ENCODE measurements at places on chromosomes 7 and 10.

DNA sequence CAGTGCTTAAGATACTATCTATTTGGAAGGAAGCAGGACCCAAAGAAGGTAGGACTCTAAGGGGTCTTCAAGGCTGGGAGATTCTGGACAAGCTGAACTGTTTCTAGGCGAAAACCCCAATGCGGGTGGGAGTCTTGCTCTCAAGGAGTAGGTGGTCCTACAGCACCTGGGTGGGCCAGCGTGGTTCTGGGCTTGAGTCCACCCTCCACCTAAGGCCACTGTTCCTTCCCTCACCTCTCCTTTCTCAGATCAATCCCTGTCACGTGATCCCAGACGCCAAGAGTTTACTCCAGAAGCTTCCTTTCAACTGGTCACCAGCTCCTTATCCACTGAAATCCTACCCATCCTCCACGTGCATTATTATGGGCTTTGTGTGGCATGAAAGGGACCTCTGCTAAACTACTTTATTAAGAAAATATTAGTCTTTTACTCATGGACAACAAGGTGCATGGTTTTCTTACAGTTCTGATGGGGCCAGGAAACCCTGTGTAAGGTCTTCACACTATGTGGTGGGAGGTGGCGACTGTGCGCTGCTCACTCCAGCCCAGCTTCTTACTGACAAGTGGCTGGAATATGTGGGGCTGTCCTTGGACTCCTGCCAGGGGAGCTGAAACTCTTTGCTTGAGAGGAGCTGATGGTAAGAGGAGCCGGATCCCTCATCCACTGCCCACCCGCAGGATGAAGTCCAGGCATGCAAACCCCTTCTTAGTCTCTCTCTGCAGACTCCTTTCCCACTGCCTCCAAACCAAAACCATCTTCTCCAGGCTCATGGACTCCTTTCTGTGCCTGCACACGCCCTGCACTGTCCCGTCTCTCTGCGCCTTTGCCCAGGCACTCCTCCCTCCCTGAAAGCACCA lies 1.6 kb downstream of the ZNF746 start:
- DNase-seq = peak; percentile 48

DNA sequence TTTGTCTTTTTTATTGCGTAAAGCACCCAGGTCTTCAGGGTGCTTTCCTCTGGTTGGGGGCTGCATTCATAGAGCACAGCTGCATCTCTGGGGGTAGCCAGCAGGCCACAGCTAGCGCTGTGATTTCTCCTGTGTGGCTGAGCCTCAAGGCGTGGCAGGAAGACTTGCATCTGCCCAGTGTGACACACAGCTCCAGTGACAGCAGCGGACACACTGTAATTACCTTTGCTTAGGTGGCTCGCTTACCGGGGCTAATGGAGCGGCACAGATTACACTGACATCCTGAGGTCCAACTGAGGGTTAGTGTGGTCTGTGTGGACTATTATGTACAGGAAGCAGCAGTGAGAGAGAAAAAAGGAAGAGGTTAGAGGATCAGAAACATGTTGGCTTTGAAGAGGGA lies 27.1 kb downstream of the ABCB4 start:
- DNase-seq = no peak

DNA sequence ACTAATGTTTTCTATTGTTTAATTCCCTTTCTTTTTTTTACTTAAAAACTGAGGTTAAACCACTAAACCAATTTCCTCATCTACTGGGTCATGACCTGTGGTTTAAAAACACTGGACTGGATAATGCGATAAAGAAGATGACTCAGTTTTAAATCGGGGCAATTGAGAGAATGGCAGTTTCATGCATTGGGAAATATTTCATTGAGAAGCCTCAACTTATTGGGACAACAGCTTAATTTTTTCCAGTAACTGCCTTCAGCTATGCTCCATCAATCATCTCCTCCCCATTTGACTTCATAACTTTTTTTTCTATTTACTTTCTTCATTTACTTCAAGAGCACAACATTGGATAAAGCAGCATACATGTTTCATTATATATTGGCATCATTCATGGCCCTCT lies 61.8 kb upstream of the MET start:
- peak; percentile 26 for DNase-seq

DNA sequence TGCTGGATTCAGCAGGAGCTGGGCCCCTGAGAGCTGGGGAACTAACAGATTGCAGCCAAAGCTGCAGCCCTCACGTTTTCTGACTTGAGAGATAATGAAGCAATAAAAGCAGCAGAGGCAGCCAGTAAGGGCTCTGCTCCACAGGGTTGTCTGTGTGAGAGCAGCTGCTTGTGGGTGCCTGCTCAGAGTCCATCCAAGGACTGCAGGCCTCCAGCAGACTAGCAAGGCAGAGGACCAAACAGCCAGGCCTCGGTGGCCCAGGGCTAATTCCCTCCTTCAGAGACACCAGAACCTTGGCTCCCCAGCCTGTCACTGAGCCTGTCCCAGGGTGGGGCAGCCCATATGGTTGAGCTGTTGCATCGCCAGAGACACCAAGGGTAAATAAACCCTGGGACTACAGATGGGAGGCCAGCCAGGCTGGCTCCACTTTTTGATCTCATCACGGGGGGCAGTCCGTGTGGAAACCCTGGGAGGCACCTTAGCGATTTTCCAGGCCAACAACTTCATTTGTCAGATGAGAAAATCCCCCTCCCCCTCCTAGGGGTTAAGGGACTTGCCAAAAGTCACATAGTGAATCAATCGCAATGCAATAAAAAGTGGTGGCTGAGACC lies 229.2 kb downstream of the WDR11 start:
- DNase-seq = no peak

DNA sequence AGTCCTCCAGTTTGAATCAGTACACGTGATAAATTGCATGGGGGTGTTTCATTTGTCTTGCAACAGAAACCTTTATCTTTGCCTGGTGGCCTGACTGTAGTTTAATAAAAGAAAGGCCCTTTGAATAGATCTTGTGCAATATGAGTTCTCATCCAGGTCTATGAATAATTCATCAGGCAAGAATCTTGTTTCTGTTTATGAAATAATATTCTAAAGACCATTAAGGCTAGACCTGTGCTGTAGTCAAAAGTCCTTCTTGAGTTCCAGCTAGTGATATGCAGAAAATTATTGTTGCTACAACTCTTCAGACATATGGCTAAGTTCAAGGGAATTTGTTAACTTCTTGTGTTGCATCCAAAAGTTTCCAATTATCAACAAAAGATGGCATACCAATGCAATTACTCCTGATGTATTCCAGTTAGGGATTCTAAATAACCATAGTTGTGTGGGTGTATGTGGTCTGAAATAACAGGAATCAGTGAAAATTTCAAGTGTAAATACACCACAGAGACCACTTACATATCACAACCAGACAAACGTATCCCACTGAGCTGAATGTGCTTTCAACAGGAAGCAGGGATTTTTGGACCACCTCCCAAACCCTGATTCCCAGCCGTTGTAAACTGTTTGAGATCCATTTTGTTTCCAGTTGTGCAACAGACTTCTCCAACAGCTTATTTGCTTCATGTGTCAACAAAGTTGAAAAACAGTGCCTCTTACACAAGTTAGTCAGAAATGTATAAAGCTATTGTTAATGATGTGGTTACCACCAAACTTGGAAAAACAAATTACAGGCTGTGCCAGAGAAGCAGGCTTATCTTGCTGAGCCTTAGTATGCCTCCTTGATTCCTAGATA lies 54.7 kb upstream of the BICC1 start:
- DNase-seq = peak; percentile 68

- DNase-seq = peak; percentile 79
Measured at GRCh38 chr10:30098629-30099028, 39.2 kb upstream of the JCAD start.

DNA sequence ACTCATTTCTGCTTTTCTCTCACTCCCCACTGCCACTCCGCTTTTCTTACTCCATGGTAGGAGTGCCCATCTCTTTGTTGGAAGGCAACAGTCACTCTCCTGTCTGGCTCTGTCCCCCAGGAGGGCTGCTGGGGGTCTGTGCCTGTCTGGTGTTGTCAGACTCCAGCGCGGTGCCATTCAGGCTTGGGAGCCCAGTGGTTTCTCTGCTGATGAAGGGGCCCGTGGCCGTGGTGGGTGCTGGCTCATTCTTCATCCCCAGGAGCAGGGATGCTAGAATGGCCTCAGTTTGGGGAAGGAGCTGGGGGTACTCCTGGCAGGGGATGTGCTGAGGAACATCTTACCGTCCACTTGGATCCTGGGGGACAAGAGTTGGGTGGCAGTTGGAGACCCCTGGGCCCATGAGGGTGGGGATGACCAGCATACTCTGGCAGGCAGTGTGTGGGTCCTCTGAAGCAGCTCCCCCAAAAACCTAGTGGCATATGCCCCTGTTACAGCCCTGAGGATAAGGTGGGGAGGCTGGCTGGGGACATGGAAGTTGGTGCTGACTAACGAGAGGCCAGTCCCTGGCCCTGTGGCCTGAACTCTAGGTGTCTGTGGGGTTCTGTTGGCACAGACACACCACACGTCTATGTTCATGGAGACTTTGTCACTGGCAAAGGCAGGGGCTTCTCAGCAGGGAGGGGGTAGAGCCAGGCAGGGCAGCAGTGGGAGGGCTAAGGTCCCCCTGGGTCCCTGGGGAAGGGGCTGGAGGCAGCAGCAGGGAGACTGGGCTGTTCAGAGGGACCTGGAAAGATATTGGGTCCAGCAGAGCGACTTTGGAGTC lies 102.8 kb upstream of the RET start:
- DNase-seq = no peak

GRCh38 chr7:3037259-3037658 lies 6.4 kb downstream of the CARD11 start:
- DNase-seq = no peak

GRCh38 chr10:66671562-66671961 lies 254.3 kb upstream of the LRRTM3 start:
- DNase-seq = no peak

DNA sequence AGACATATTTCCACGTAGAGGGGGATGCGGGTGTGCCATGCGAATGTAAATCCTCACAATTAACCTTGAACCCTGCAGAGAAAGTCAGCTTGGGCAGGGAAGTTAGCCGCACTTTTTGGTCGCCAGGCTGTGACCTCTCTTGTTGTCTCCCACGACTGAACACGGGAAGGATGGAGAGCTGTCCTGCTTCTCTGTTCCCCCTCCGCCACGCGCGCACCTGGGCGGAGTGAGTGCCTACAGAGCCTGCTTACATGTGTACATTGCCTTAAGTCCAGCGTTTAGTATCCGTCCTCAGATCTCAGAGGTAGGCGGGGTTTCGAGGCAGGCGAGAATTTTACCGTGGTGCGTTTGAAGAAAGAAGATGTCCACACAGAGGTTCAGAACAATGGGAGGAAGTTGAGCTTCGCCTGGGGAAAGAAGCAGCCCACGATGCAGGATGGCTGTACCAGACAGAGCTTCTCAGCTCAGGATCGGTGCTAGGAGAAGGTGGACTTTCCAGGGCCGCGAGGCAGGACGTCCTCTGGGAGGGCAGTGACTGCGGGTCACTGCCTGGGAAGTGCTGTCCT lies 482 bp upstream of the ERCC6 start:
- DNase-seq = peak; percentile 50

GRCh38 chr7:75776295-75776971 lies 4.4 kb upstream of the CCL26 start:
- DNase-seq = peak; percentile 84

GRCh38 chr10:36779238-36779846 lies 346.1 kb upstream of the ANKRD30A start:
- DNase-seq = peak; percentile 86

- peak; percentile 32 for DNase-seq
Measured at GRCh38 chr10:78892338-78893176, 176.2 kb upstream of the ZMIZ1 start.

- no peak for DNase-seq
Measured at GRCh38 chr10:80161321-80162083, 29.0 kb downstream of the PLAC9 start.

DNA sequence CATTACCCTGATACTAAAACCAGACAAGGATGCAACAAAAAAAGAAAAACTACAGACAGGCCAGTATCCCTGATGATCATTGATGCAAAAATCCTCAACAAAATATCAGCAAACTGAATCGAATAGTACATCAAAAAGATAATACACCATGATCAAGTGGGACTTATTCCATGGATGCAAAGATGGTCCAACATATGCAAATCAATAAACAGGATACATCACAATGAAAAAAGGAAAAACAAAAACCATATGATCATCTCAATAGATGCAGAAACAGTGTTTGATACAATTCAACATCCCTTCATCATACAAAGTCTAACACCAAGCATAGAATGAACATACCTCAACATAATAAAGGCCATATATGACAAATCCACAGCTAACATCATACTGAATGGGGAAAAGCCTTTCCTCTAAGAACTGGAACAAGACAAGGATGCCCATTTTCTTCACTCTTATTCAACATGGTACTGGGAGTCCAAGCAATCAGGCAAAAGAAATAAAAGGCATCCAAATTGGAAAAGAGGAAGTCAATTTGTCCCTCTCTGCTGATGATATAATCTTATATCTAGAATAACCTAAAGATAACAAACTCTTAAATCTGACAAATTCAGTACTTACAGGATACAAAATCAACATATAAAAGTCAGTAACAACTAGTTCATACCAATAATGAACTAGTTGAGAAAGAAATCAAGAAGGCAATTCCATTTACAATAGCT lies 48.8 kb upstream of the ASAH2 start:
- DNase-seq = no peak

DNA sequence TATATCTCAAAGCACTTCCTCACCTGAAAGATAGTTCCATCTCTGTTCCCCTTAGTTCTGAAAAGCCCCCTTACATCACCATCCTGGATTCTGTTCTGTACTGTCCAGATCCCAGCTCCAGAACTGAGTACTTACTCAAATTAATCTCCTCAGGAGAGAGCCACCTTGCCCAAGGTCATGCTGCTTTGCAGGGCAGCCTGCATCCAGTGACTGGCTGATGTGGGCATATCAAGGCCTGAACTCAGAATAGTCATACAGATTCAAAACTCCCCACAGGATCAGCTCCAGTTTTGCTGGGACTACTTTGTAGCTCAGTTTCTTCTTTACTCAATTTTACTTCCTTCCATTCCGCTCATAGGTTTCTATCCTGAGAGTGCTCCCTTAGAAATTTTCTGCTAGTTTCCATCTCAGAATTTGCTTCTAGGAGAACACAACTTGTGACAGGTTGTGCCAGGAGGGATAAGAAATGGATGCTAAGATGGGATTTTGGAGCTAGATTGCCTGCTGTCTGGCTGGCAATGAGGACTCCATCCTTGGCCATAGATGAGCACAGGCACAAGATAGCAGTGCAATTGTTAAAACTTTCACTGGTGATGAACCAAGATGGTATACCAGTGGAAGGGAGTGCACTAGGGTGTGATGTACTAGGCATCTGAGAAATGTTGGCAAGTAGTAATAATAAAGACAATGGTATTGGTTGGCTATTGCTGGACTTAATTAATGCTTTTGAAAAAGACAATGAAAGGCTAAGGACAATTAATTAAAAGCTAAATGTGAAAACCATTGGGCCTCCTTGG lies 17.3 kb downstream of the SRGN start:
- DNase-seq = no peak

DNA sequence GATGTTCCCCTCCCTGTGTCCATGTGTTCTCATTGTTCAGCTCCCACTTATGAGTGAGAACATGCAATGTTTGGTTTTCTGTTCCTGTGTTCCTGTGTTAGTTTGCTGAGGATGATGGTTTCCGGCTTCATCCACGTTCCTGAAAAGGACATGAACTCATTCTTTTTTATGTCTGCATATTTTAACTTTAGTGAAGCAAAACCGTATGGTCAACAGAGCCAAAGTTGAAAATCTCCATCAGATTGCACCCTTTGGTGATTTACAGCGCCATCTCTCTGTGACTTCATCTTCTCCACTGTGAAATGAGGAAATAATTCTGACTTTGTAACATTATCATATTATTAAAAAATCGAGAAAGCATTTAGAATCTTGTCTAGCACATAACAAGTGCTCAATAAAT lies 132.3 kb upstream of the PLXDC2 start:
- peak; percentile 15 for DNase-seq

GRCh38 chr10:34360984-34361383 lies 454.1 kb downstream of the PARD3 start:
- DNase-seq = no peak

Measured in GM03348 (cell line).